RCC 7860 (cell line): ENCODE measurements at places on chromosomes 2 and 18.

DNA sequence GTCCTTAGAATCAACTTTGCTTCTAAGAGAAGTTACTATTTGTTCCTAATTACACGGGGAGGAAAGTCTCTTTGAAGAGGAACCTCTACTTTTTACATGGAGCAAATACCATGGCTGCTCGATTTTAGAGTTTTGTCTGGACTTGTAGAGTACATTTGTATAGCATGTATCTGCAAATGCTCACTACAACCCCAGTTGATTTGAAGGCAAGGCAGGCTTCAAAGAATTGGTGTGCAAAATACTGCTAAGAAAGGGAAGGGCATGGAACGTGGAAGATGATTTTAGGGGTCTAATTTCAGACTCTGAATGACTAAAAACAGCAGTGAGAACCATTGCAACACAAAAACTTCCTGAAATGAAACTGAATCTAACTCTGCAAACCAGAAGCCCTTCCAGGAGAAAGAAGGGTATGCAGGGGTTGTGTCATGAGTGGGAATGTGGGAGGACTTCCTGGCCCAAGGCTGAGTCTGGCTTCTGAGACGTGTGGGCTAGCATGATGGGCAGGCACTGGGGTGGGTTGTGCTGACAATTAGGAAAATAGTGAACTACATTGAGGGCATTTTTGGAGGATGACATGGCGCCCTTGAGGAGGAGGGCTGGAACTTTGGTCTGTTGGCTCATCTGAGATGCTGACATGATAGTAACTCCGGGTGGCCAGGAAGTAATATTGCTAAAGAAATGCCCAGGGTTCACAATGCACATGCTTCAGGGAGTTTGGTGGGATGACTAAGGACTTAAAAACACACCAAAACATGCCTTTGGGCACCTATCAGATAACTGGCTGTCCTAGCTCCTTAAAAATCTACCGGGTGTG, 18.9 kb upstream of the IL1R2 start:
- DNase-seq, result peak; percentile 81

DNA sequence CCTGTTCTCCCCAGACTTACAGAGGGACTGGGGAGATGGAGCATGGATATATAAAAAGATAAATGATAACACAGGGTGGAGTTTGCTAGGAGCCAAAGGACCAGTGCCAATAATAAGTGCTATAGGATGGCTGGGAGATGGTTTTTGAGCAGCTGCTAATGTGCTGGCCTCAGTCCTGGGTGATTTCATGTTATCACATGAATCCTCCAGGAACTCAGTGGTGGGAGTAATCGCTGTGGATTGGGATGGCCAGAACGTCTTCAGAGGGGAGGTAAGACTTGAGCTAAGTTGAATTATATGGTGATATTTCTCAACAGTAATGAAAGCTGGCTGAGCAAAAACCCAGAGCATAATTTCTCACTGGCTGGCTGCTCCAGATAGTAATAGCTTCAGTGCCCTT, 441.4 kb downstream of the SLC4A3 start:
- no peak for DNase-seq

DNA sequence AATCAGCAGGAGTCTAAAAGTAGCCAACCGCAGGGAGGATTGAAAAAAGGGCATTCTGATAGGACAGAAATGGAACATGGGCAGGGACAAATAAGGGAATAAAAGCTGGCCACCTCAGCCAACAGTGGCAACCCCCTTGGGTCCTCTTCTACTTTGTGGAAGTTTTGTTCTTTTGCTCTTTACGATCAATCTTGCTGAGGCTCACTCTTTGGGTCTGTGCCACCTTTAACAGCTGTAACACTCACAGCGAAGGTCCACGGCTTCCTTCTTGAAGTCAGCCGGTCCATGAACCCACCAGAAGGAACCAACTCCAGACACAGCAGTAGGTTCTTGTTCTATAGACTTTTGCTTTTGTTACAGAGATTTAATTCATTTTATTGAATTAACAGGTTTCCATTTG, 285.4 kb upstream of the CDH20 start:
- DNase-seq, result no peak

DNA sequence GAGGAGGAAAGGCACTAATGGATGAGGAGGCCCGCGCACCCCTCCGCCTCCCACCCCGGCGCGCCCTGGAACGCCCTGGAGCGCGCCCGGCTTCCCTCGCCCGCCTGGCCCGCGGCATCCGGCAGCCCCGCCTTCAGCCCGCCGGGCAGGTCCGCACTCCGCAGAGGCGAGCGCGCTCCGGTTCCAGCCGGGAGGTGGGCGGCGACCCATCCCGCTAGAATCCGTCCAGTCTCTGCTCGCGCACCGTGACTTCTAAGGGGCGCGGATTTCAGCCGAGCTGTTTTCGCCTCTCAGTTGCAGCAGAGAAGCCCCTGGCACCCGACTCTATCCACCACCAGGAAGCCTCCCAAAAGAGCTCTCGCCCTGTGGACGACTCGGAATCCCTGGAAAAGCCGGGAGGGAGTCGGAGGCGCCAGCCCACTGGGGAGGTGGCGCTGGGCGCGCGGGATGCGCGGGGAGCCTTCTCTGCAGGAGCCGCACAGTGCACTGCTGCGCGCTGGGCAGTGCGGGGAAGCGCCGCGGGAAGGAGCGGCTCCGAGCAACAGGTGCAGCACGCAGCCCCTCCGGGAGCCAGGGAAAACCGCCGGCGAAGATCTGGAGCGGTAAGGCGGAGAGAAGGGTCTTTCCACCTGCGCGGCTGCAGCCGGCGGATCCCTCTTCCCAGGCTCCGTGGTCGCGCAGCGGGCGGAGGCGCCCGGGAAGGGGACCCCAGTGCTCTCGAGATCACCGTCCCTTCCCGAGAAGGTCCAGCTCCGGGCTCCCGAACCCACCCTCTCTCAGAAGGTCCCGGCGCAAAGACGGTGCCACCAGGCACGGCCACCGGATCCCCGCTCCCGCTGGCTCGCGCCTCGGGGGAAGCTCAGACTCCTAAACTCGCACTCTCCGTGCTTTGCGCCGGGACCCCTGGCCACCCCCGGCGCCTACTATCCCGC, at the start of gene GALR1:
TSS of gene GALR1 (plus strand) at position 280 of the 932 bp plus-strand sequence. CDS start 701 bp downstream, outside the sequence.
- no peak for DNase-seq

DNA sequence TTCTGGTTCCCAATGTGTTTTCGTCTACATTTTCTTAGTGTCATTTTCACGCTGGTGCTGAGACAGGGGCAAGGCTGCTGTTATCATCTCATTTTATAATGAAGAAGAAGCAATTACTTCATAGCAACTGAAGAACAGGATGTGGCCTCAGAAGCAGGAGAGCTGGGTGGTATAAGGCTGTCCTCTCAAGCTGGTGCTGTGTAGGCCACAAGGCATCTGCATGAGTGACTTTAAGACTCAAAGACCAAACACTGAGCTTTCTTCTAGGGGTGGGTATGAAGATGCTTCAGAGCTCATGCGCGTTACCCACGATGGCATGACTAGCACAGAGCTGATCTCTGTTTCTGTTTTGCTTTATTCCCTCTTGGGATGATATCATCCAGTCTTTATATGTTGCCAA, 7.3 kb downstream of the IL36G start:
- no peak for DNase-seq

- no peak for DNase-seq
These were observed 652.2 kb downstream of the LRRTM4 start for GRCh38 chr2:76870011-76870410.

GRCh38 chr2:55840460-55840859, 83.1 kb downstream of the EFEMP1 start:
- no peak for DNase-seq

- no peak for DNase-seq
These were observed 652.0 kb downstream of the PLCL1 start for GRCh38 chr2:198456418-198456817.

DNA sequence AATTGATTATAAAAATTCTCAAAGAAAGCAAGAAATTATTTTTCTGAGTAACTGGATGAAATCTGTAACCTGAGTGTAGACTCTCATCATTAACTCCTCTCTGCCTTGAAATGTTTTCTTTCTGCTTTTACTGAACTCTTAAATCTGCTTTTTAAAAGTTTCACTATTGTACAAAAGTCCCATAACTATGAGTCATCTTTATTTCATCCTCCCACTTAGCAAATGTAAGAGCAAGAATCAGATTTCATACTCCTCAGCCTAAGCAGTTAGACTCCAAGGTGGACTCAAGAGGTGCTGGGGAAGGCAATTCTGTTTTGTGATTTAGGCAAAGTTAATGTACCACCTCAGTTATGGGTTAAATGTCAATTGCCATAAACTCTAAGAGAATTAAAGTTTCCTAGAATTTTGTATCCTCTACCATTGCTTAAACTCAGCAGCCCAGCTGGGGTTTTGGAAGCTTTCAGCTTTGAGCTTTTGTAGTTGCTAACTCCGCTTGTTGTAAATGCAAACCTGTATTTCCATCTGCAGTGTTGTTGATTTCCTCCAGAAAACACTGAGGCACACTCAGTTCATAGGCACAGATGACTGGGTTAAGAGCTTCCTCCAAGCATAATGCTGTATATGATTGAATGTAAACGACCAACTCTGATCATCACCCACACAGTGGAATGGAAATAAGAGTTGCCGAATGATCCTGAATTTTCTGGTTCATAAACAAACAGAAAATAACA, 268.8 kb downstream of the ARHGAP15 start:
- DNase-seq, result no peak

- DNase-seq, result no peak
These were observed 16.1 kb downstream of the PRELID3A start for GRCh38 chr18:12423820-12424219.

- DNase-seq, result no peak
These were observed 42.3 kb upstream of the STAT1 start for GRCh38 chr2:191056228-191056627.
